GM04504 (cell line): ENCODE measurements at places on chromosomes 7 and 10.

DNA sequence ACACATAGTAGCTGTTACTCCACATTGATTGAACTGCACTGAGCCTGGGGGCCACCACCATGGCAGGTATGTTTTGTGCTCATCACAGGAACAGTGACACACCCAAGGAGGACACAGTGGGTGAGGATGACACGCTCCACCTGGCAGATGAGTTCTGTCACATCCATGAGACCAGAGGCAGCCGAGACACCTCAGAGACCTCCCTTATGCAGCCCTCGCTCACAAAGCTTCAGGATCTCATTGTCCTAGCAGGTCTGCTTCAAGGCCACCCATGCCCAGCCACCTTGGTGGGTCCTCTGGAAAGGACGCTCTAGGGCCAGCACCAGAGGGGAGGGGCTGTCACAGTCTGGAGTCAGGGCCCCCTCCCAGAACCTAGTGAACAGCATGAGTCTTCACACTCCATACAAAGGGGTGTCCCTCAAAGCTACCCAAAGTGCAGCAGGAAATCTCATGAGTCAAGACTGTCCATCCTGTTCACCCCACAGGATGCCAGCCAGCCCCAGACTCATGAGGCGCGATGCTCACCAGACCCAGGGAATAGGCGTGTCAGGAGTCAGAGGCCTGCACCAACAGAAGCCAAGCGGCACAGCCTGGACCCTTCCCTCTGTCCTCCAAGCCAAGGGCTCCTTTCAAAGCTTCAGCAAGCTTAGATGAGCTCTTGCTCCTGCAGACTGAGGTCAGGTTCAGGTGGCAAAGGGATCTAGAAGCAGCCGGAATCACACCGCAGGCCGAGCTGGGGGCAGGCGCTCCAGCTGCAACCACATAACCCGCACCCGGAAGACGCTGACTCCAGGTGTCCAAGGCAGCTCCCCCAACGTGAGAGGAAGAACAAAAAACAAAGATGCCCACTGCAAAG, 9.6 kb downstream of the FAM53B start:
- DNase-seq: no peak

GRCh38 chr10:6918305-6918704, 338.2 kb upstream of the PRKCQ start:
- no peak for DNase-seq

DNA sequence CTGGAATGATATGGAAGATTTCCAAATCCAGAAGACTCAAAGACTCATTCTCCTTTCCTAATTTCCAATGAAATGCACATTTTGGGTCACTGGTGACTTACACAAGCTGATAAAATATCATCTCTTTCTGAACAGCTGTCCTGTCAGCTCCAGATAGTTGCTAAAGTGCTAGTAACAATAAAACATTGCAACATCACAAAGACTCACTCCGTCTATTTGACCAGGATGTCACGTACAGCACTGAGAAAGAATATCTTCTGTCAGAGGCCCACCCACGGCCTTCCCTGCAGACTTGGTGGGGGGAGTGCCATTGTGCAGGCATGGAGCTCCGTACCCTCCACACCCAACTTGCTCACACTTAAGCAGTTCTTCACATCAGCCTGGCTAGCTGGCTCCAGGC, 78.9 kb upstream of the EGR2 start:
- DNase-seq: peak; percentile 56

GRCh38 chr7:100682228-100682741, 8.7 kb downstream of the GNB2 start:
- no peak for DNase-seq

- no peak for DNase-seq
Observed at GRCh38 chr7:404812-405488, 114.7 kb downstream of the PDGFA start.

- DNase-seq: no peak
Observed at GRCh38 chr7:37390114-37390513, 58.5 kb downstream of the ELMO1 start.

- DNase-seq: no peak
Observed at GRCh38 chr7:100003711-100004661, 11.4 kb upstream of the ZKSCAN1 start.

DNA sequence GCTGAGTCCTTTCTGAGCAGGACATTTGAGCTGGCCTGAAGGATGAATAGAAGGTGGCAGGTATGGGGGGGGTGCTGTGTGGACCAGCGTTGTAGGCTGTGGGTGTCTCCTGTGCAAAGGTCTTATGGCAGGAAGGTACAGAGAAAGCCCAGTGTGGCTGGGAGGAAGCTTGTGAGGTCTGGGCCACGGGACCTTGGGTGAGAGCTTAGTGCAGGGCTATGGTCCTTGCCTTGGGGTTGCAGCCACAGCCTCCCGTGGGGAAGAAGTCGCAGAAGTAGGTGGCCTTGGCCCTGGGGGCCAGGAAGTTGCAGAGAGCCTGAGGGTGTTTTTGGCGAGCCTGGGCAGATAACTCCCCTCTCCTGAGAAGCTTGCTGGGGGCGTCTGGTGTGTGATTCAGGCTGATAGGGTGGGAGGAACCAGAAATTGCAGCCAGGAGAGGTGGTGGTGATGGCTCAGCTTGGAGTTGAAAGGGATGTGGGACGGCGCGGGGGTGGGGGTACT, 172.0 kb upstream of the TNRC18 start:
- DNase-seq: peak; percentile 46
